ENCODE measurements at places on chromosomes 2 and 18.

- no peak for ATAC-seq
These were observed 1.3 kb downstream of the NEUROD1 start for GRCh38 chr2:181678861-181679543.

DNA sequence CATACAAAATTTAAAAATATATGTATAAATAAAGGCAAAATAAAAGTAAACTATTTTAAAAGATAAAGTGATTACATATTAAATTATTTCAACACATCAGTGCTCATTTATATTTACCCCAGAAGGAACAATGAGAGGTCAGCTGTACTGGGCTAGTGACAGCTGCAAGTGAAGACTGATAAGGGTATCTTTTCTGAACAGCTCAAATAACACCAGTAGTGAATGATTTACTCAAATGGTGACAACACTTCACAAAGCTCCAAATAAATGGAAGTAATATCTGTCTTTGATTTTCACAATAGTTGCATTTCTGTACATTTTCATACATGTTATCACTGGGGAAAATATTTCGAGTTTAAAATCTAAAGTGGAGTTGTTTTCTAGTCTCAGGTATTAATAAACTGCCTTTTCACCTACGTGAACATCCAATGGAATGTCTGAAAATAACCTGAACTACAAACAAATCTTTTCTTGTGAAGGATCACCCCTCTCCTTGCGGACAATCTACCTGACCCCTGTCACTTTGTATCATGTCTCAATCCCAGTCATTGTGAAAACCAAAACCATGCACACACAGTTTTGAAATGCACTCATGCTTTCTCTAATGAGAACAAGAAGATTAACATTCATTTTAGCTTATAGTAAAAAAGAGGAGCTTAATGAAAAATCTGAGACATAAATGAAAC lies 1928.8 kb upstream of the CELF4 start:
- no peak for ATAC-seq

- ATAC-seq = peak; percentile 46
These were observed 115.8 kb upstream of the NOSTRIN start for GRCh38 chr2:168686452-168687191.

DNA sequence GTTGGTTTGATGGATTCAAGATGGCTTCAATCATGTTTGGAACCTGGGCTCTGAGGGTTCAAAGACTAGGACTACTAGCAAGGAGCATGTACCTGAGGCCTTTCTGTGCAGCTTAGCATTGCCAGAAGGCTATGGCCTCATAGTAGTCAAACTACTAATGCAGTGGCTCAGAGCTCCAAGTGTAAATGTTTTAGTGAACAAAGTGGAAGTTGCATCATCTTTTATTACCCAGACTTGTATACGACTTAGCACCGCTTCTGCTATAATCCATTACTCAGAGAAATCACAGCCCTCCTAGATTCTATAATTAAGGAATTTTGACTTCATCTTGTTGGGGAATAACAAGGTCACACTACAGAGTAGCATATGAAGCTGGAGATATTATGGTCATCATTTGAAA lies 210.5 kb downstream of the ERBB4 start:
- no peak for ATAC-seq

DNA sequence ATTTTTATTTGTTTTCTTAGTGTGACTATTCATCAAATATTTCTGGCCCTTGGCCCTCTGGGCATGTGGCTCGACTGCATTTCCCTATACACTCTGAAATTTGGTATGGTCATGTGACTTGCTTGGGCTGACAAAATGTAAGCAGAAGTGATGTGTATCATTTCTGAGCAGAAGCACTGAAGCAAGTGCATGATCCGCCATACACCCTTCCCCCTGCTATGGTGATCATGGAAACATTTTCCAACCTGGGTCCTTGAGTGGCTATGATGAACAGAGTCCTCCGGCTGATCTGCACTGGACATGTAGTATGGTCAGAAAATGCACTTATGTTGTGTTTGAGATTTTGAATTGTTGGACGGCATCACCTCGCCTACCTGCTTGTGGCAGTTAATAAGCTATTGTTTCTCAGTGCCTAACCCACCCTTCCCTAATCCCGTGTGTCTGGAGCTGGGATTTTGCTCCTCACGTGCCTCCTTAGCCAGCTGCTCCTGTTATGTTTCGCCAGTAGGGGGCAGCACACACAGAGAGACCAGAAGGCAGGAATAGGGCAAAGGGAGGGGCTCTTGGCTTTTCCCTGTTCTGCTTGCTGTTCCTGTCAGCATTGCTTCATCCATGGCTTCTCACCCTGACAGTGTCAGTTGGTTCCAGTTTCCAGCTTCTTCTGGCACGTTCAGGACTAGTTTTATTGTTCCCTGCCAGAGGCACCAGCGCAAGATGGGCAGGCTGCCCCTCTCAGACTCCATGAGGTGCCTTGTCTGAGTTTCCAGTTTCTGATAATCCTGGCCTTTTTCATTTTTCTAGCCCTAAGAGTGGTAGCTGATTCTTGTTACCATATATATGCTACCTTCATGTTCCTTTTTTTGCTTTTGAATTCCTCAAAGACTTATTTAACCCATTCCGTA lies 207.4 kb downstream of the ARL6IP6 start:
- peak; percentile 98 for ATAC-seq

GRCh38 chr18:55879331-55879730 lies 291.3 kb upstream of the TCF4 start:
- no peak for ATAC-seq

DNA sequence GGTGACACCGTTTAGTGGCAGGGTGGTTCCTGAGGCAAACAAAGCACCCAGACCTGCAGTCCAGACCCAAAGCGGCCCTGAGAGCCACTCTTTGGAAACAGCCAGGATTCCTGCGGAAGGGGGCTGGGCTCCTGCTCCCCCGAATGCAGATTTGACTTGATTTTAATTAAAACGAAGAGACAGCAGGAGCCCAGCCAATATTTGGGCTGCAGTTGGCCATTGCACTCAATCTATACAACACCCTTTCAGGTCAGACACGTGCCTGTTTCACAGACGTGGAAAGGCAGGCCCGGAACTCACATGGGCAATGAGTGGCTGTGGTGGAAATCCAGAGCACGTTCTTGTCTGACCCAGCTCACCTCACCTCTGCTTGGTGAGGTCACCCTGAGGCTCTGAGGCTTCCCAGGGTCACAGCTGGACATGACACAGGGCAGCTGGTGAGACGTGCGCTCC lies 122.4 kb downstream of the NDUFA10 start:
- ATAC-seq = no peak

DNA sequence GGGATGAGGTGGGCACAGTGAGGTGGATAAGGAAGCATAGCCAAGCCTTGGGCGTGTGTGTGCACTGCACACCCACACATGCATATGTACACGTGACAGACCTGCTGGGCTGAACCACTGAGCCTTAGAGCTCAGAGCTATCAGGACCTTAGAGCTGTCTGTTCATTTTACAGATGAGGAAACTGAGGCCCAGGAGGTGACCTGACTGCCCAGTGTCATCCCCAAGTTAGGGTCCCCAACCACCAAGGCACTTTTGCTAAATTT lies 8.2 kb upstream of the SNED1 start:
- ATAC-seq = no peak

DNA sequence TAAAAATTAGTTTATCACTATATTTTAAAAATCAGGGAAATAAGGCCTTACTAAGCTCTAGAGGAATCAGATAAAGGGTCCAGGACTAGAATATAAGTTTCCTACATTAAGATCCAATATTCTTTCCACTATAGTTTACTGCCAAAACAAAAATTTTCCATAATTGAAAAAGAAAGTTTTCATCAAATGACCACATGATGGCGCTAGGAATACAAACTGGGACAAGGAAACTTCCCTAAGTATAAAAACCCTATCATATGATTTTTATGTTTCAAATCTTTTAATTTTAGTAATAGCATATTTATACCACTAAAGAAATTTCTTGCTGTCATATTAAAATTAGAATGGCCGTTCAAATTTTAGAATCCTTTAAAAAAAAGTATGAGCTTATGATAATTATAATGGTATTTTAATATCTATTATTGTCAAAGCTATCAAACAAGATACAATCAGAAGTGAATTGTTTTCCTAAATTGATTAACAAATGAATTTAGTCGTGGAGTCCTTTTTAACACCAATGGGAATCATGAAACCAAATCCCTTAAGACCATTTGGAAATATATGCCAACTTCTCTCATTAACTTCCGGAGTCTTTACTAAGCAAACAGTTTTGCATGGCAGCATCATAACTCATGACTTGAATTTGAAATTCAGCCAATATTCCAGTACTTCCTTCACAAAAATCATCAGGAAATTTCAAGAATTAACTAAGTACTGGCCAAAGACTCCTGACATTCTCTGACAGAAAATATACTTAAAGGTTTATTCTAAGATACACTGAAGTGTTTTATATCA lies 70.3 kb downstream of the SCN1A start:
- no peak for ATAC-seq

DNA sequence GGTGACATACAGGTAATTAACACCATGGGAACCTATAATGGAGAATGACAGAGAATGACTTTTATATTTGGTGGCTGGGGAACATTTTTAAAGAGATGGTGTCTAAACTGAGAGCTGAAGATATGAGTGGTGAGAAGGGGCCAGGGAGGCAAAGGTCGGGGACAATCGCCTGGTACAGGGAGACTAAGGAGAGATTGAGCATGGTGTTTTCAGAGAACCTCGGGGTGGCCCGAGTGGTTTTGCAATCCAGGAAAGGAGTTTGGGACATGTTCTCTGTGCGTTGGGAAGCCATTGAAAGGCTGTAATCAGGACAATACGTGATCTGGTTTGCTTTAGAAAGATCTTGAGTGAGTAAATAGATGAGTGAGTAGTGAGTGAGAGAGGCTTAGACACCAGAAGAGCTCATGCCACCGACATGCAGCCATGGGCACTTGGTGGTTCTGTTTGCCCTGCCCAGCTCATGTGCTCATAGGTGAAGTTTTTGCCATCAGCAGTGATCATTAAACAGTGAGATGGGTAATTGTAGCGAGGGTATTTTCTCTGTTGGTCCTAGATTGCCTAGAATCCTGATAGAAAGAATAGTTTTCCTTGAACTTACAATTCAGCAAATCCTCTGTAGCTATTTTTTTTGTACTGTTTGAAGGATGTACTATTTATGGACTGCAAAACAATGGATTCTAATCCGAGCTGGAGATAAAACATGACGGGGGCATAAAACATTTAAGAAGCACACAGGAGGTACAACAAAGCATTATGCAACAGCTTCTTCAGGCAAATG lies 114.7 kb downstream of the SH3RF3 start:
- ATAC-seq = no peak

DNA sequence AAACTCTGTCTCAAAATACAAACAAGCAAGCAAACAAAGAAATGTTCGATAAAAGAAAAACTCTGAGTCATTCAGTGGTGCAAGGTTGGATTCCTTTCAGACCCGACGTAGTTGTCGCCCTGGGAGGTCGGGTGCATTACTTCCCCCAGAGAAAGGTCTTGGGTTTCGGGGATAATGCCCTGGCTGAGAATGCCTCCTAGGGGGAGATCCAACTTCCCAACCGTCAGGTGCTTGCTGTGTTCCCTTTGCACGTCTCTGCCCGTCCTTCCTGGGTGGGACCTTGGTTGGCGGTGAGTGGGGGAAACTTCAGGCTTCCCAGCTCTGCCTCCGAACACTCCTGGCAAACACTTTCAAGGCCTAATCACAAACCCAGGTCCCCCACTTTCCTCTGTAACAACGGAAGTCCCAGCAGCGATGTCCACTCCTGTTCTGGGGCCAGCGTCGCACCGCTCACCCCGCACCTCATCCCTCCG lies 609 bp downstream of the TPGS2 start:
- peak; percentile 57 for ATAC-seq

DNA sequence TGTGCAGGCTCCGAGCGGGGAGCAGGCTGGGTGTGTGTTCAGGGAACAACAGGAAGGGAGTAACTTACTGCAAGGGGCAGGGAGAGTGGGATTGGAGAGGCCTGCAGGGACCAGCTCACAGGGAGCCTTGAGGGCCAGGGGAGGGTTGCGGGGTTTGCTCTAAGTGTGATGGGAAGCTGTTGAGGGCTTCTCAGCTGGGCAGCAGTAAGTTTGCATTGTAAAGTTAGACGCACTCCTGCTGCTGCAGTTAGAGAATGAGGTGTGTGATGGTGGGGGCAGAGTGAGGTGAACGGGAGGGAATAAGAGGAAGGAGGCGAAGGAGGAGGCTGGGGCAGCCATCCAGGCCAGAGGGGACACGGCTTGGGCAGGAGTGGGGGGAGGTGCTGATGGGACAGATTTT lies 53.4 kb downstream of the BOLA3 start:
- ATAC-seq = no peak

DNA sequence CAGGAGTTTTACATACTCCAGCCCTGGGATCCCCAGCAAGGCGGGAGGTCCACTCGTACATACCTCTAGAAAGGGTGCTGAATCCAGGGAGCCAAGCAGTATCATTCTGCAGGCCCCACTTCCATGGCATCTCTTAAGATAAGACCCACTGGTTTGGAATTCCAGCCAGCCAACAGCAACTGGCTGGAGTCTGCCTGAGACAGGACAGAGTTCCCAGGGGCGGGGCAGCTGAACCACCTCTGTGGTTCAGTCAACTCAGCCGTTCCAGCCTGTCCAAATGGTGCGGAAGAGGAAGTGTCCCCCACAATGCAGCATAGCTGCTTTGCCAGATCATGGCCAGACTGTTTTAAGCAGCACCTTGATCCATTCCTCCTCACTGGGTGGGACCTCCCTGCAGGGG lies 33.2 kb downstream of the ZNF892 start:
- ATAC-seq = no peak

DNA sequence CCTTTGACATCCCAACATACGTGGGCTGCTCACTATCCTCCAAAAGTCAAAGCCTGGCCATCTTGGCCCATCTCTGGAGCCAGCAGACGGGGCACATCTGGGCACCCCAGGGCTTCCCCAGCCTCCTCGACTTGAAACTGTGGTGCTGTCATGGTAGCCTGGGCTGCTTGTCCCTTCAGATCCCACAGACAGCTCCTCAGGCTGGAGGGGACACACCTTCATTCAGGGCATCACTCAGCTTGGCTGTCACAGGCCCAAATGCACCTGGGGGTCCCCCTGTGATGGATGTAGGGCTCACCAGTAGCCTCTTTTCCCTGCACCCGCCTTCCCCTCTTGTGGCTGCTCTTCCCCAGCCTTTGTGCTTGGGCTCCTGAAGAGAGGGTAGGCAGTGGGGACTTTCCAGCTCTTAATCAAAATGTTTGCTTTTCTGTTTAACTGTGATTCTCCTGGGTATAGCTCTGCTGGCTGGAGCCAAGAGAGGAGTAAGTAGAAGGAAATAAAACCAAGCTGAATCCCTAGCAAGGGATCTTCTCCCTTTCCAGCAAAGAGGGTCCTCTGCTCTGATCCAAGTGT lies 92.3 kb downstream of the GYPC start:
- ATAC-seq = no peak

DNA sequence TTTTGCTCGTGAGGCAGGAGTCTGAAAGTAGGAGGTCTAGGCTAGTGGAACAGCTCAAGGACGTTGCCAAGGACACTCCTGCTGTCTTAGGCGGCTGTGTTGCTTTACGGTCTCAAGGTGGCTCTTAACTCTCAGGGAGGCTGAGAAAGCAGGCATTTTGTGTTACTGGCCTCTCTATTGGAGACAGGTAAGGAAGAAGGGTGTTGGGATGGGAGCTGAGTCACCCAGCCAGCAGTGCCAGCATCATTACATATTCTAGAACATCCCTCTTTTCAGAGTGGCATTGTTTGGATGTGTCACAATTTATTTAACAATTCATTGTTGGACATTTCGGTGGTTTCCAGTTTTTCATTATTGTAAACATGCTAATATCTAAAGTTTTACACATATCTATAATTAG lies 30.8 kb upstream of the TMEM214 start:
- no peak for ATAC-seq

GRCh38 chr2:70678576-70679143 lies 89.3 kb downstream of the ADD2 start:
- ATAC-seq = no peak

- ATAC-seq = peak; percentile 95
These were observed 821 bp downstream of the TYMS start for GRCh38 chr18:658001-658946.

Data from SK-N-SH treated with all-trans-retinoic acid at 6 μM for 48 hours (cell line).